ENCODE measurements at places on chromosomes 5 and 9. TPM values are rescaled to one million over a fixed set of nuclear protein-coding genes. Genes with fewer than 3 reads are reported as not detected.
A peak's percentile ranks its signal among the peaks of the same experiment; 100 is the strongest.

The ANKRD18B gene
- total RNA-seq = under 0.01 TPM

The ZNF483 gene
- 1.1 TPM for total RNA-seq

The SEMA5A gene
- under 0.01 TPM for total RNA-seq

The LURAP1L gene
- 0.27 TPM for total RNA-seq

- no peak for DNase-seq
Observed at GRCh38 chr9:26516773-26517343, 375.7 kb downstream of the CAAP1 start.

DNA sequence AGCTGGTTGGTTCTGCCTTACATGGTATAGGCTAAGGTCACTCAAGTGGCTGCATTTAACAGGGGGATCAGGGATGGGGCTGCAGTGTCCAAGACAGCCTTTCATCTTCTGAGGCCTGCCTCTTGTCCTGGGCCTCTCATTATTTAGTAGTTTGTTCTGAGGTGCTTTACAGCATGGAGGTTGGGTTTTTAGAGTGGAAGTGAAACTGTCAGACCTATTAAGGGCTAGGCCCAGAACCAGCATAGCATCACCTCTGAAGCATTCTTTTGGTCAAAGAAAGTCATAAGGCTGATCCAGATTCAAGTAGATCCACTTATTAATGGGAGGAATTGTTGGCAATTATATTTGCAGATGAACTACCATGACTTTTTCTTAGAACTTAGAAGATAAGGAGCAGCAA, 146.0 kb upstream of the NMUR2 start:
- DNase-seq = no peak

DNA sequence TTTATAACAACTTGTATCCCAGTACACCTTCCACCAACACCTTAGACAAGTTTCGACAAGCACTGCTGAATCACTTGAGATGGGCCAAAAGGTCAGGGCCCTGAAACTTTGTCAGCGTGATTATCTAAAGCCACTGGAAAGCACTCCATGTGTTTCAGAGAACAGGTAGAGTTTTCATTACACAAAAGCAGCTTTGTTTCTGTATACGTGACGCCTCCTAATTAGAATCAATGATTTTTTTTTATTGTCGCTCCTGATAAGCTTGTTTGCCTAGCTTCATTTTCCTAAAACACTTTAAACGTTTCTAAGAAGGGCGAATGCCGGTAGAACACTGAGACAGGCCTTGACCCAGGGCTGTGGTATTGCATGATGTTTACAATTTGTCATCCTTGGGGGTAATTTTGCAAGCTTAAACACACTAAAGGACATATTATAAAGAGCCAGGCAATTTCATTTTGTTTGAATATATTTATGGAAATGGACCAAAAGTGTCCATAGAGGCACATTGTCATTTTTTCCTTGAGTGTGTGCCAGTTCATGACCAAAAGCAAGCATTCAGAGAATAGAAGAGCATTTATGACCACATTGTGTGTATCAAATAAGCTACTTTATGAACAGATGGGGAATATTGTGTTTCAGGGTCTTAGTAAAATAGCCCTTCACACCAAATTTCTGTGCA, 193.6 kb downstream of the GLIS3 start:
- no peak for DNase-seq

- peak; percentile 42 for DNase-seq
Observed at GRCh38 chr5:127313847-127314473, 23.4 kb downstream of the MEGF10 start.
